ENCODE measurements at places on chromosomes 16 and 17. TPM values are rescaled to one million over a fixed set of nuclear protein-coding genes. Genes with fewer than 3 reads are reported as not detected.

The MYH13 gene
- polyA plus RNA-seq = not detected

The HAP1 gene
- 0.27 TPM for polyA plus RNA-seq

The KRT23 gene
- 0.60 TPM for polyA plus RNA-seq

The RNU2-1 gene
- polyA plus RNA-seq = not detected

The MYH11 gene
- not detected for polyA plus RNA-seq

All from Purkinje cell (primary cell).